Right atrium auricular region (tissue), 2 donors: ENCODE measurements at places on chromosomes 3 and 15. TPM values are rescaled to one million over a fixed set of nuclear protein-coding genes. Genes with fewer than 3 reads are reported as not detected.

DNA sequence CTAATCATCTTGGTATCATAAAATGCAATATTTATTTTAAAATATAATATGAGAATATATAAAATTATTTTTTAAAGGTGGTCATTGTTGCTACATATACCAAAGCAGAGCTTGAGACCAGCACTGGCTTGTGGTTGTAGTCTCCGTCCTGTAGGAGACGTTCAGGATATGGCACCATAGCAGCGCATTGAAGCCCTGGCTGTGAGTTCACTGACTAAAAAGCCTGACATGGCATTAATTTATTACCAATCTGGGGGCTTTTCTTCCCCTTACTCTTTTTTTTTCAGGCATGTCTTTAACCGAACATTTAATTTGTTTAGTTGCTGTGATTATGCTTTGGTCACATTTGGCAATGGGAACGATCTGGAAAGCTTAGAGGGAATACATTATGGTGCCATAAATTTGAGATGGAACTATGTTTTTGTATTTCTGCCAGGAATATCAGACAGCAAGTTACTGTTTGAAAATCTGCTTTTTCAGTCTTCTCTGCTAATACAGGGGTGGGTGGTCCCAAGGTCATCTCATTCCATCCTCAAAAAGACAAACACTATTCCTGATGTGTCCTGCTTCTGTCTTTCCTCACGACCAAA is 108.5 kb downstream of the ZIC4 start:
- no peak for DNase-seq

GRCh38 chr3:171290680-171291079 is 169.5 kb downstream of the TNIK start:
- DNase-seq, result no peak

MYL3 gene
- 223 TPM for total RNA-seq

DNA sequence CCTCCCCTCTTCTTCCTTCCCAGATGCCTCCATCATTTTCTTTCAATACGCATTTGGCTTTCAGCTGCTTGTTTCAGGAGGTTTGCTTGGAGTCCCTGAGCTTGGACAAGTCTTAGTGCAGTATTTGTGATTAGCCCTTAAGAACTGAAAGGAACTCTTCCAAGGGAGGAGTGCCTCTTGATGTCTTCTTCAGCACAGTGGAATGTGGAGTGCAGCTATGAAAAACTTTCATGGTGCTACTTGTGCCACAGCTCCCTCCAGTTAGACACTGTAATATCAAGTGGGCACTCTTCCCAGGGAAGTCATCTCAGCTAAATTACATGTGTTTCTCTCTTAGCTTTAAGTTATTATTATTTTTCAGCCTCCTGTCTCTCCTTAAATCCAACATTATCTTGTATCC is 173.1 kb downstream of the NECTIN3 start:
- no peak for DNase-seq

ST3GAL6 gene
- total RNA-seq, result 25.9 TPM

GRCh38 chr3:126886217-126886616 is 96.7 kb upstream of the PLXNA1 start:
- no peak for DNase-seq

- no peak for DNase-seq
Measured at GRCh38 chr3:171711461-171712170, 98.7 kb downstream of the PLD1 start.

A4GNT gene
- not detected for total RNA-seq
